ENCODE measurements at places on chromosomes 2 and 18.

GRCh38 chr2:101981504-101981903 lies 10.3 kb upstream of the IL1R2 start:
- no peak for DNase-seq

GRCh38 chr2:174477759-174478158 lies 9.1 kb downstream of the GPR155 start:
- no peak for DNase-seq

DNA sequence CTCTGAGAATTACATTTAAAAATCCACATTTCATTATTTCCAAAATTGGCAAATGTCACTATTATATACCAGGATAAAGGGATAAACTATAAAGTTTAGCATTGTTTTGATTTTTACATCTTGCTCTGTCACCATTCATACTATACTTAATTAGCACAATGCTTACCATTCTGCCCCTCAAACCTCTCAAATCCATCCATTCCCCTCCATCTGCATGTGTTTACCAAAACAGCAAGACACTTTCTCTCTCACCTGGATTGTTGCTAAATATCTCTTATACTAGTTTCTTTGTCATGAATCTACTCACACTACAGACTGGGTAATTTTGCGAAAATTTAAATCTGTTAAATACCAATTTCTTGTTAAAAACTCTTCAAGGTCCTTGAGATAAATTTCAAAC lies 496.1 kb downstream of the NR4A2 start:
- no peak for DNase-seq

- DNase-seq = peak; percentile 5
These were observed 55.3 kb upstream of the LAPTM4A start for GRCh38 chr2:20106746-20107145.

DNA sequence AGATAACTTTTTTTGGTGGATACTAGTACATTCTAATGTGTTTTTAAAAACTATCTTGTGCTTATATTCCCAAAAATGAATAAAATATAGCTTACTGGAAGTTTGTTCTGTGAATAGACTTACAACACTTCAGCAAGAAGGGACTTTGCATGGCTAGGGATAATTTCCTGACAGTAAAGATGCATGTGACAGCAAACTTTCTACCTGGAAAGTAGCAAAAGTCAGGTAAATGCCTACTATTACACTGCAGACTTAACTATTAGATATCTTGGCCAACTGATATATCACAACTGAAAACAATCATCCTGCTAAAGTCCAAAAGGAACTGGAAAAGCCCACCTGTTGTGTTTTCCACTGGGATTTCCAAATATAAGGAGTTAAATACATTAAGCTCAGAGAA lies 1753.5 kb upstream of the CELF4 start:
- DNase-seq = no peak

DNA sequence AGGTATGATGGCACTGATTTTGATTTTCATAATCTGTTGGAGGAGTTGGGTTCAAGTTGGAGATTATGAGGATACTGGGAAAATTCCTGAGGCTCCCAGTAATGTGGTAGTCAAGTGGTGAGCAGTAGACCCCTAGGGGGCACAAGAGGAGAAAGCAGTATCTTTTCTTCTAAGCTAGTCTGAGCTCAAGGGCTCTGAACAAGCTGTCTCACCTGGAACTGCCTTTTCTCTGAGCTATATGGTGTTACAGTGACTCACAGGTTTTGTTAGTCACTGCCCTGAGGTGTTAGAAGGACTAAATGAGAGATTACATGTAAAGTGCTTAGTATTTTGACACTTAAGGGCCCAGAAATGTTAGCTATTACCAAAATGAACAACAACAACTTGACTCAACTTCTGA lies 42.2 kb downstream of the CD302 start:
- peak; percentile 56 for DNase-seq

- no peak for DNase-seq
These were observed 162.6 kb downstream of the SS18 start for GRCh38 chr18:25927830-25928229.

DNA sequence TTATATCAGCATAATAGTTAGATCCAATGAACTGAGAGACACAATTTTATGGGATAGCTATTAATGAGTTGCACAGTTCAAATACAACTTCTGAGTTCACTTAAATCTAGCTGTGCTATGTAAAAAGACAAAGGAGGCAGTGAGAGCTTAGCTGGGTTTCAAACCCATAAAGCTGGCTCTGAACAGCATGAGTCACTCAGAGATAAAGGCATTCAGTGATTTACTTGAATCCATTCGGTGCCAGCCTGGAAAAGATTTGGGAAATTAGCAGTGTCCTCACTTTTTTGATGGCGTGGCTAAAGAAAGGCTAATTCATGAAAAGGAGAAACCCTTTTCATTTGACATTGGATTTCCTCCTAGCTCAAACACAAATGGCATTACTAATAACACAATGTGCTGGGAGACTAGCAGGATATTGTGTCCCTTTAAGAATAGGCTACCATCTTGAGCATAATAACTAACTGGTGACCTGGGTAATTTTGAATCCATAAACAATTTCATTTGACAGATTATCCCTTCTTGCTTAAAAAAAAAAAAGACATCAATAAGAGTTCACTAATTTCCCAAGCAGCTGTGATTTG lies 98.4 kb upstream of the NEUROD1 start:
- DNase-seq = no peak

DNA sequence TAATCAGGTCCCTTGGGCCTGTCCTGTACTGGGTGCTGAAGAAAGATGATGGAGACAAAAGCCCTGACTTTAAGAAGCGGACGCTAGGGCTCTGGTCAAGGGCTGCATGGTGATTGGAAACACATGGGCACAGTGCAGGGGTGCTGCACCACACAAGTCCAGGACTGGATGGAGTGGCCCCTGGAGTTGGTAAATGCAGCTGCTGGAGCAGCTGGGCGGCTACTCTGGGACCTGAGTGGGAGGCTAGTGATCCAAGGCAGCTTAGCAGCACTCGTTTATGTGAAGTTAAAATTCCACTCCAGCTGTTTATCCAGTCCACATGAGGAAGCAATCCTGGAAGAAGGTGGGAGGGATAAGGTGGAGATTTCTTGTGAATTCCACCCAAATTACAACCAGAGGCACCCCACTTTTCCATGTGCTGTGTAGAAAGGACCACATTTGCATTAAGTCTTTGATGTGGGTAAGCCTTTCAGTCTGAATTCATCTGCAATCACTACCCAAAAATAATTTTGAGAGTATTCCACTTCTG lies 24.9 kb downstream of the MERTK start:
- DNase-seq = no peak

DNA sequence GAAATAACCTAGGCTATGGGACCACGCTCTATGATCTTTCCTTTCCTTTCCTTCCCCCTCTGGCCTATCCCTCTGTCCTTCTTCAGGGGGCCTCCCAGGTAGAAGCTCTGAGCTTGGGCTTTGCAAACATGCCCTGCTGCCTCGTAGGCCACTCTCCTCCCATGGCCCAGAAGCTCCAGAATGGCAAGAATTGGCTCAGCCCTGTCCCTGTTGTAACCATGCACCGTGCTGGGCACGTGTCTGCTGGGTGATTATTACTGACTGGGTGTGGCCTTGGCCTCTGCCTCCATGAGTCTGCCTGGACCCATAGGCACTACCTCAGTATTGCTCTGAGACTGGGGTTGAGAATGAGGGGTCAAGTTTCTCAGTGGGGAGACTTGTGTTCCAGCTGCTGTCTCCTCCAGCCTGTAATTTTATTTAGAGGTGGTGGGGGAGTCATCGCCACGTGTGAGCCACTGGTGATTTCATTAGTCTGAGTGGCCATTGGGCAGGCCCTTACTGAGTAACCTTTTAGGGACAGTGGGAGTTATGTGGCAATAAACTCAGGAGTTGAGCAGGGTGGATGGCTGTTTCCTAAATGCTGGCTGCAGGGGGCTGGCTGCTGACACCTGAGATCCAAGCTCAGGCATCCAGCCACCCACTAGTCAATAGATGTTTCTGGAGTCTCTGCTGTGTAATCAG lies 157.9 kb downstream of the CLIP4 start:
- no peak for DNase-seq

- no peak for DNase-seq
These were observed 195.6 kb downstream of the CTIF start for GRCh38 chr18:48734460-48734859.

DNA sequence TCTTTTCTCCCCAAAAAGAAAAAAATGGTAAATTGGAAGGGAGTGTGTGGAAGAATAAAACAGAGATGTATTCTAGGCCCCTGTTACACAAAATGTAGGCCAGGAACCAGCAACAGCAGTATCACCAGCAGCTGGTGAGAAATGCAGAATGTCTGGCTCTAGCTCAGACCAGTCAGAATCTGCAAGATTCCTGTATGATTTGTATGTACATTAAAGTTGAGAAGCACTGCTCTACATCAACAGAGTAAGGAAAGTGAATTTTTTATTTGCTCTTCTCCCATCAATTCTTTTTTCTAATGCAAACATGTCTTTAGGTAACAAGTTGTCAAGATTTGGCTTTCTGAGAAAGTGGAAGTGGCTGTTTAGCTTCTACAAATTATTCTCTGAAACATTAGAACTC lies 235.4 kb upstream of the FANCL start:
- no peak for DNase-seq

- no peak for DNase-seq
These were observed 316.8 kb upstream of the HS6ST1 start for GRCh38 chr2:128635361-128635900.

- DNase-seq = peak; percentile 30
These were observed 1.4 kb downstream of the TTC39C start for GRCh38 chr18:24015639-24016631.

DNA sequence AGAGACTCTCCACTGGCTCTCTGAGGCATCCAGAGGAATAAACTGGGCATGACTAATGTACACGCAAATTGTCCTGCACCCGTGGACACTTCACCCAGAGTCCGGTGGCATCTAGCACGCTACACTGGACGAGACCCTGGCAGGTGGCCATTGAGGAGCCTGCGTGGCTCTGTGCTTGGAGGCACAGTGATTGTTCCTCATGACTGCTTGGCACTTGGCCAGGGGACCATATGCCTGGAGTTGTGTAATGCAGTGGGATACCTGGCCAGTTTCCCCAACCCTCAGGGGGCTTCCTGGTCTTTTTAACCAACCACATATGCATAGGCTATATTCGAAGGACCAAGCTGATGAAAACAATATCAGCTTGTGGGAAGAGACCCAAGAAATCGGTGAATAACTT lies 66.6 kb downstream of the MTCL1 start:
- DNase-seq = no peak

GRCh38 chr2:226184940-226185615 lies 614.5 kb downstream of the IRS1 start:
- DNase-seq = no peak

DNA sequence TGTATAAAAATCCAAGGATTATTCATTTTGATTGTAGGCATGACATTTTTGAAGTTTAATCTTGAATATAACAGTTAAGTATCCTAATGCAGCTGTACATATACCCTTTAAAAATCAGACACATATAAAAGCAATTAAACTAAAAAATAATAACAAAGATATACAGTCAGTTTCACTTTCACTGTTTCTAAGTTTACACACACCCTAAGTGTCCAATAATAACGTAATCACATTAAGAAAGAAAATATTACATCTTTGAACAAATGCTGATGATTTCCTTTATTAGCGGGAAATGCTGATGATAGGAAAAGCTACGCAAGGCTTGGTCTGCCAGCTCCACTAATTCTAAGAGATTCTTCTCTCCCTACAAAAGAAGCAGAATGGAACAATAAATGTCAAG lies 38.8 kb downstream of the RTTN start:
- DNase-seq = no peak

- DNase-seq = no peak
These were observed 376.1 kb upstream of the SOX11 start for GRCh38 chr2:5316001-5316490.

DNA sequence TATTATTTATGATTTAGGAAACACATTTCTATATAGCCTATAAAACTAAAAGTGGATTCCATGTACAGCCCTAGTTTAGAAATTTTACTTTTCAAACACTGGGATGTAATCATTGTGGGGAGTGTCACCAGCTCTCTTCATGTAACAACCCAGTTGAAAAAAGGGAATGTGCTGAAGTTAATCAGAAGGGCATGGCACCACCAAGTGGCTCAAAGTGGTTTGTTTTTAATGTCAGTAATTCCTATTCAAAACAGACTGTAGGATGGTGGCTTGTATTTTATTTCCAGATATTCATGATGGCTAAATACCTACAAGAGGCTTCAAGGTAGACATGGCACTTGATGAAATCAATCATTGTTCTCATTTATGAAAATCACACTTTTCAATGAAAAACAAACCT lies 58.1 kb upstream of the TMEM182 start:
- DNase-seq = no peak

GRCh38 chr2:71299507-71299906 lies 32.1 kb upstream of the ZNF638 start:
- peak; percentile 41 for DNase-seq

GRCh38 chr2:197414039-197414438 lies 20.8 kb downstream of the SF3B1 start:
- DNase-seq = no peak

DNA sequence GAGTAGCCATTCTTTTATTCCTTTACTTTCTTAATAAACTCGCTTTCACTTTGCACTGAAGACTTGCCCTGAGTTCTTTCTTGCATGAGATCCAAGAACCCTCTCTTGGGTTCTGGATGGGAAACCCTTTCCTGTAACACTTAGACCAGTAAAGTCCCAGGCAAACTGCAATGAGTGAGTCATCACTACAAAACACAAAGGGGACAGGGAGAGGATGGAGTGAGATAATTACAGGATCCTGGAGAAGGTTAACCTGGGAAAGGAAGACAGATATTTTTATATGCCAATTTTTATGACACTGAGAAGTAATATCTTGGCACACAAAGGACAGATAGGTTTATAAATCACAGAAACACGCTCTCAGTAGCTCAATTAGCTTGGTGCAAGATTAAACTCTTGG lies 48.7 kb downstream of the EHD3 start:
- DNase-seq = no peak

GRCh38 chr2:215702116-215702902 lies 266.4 kb upstream of the FN1 start:
- no peak for DNase-seq

DNA sequence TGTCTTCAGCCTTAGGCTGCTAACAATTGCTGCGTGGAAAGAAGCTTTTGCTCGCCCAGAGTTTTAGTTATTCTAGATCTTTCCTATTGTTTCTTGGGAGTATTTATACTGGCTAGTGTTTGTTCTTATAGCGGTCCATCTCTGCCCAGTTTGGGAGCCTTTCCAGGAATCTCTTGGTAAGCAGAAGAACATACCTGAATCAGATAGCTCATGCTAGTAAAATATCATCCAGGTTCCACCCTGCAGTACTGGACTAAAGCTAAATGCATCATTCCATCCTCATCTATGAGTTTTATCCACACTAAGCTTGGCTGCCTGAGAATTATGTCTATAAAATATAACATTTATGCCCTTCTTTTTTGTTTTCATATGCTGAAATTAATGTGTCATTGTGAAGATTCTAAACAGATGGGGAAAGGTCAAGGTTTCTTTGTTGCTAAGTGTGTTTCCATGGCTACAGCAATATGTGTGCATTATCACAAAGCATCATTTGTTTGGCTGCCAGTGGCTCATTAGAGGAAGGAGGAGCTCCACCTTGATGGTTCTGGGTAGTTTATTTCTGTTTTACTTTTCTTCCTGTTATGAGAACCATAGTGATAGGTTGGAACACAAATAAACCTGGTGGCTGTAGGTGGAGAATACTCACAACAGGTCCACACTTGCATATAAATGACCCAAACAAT lies 182.8 kb downstream of the PIK3C3 start:
- no peak for DNase-seq

All from CD4-positive, alpha-beta T cell treated with Interleukin-4 for 4 hours (primary cell).